ENCODE measurements at places on chromosomes 1 and 21. TPM values are rescaled to one million over a fixed set of nuclear protein-coding genes. Genes with fewer than 3 reads are reported as not detected.

DNA sequence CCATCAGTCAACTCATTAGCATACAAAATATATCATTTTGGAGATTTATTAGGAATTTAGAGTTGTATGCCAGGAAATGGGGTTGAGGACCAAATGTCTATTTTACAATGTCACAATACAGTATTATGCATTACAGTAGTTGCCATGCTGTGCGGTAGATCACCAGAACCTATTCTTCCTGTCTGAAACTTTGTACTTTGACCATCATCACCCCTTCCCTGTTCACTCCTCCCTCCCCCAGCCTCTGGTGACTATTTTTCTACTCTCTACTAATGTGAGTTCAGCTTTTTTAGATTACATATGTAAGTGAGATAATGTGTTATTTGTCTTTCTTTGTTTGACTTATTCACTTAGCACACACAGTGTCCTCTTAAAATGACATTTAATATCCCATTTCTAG, 50.8 kb downstream of the PTBP2 start:
- no peak for DNase-seq

DNA sequence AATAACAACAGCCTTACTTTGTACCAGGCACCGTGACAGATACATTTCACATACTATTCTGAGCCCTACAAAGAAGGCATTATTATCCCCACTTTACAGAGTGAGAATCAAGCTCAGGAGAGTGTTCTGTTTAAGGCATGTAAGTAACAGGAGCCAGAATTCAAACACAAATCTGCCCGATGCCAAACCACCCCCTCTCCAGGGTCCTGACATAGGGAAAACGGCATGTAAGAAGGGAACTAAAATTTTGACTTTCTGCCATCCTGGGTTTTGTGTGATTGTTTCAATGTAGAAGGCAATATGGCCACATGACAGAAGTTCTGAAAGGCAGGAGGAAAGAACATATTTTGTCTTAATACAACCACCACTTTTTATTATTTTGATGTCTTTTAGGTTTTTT, 5.5 kb downstream of the FUCA1 start:
- DNase-seq: no peak

DNA sequence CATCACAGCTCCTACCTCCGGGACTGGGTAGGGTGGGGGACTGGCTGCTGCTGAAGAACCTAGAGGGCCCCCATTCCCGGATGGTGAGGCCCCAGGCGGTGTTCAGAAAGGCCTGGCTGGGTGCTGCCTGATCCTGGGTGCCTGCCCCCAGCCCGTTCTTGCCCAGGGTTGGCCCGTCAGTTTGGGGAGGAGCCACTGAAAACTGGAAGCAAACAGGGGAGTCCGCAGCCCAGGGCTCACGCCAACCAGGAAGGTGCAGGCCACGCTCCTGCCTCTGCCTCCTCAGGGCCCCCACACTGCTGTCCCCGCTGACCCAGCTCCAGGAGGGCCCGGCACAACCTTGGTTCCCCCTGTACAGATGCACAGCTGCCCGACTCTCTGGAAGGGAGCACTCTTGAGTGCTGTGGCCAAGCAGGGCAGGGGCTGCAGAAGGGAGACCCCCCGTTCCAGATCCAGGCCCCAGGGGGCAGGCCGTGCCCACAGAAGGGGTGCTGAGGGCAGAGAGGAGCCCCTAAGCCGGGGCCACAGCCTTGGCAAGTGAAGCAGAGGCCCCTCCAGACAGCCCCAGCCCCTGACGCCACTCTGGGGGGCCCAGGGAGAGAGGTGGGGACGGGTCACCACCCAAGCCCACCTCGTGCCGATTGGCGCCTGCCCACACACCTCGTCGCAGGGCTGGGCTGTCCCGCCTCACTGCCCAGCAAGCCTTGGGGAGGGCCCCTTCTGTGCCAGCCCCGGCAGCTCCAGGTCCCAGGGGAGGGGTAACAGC, 5.5 kb downstream of the C1QTNF12 start:
- DNase-seq: no peak

DNA sequence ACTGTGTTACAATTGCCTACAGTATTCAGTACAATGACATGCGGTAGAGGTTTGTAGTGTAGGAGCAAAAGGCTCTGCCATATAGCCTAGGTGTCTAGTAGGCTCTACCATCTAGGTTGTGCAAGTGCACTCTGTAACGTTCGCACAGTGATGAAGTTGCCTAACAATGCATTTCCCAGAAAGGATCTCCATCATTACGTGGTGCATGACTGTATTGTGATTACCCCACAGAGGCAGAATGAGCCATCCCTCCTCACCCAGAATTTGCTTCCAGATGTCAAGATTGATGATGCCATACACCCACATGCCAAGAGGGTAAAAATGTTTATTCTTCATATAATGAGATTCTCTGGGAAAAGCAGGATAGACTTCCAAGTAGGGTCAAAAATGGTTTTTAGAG, 199.3 kb upstream of the CTTNBP2NL start:
- no peak for DNase-seq

GRCh38 chr1:21292984-21293536, 2.8 kb upstream of the ECE1 start:
- DNase-seq: no peak

Gene KPNA6
- total RNA-seq: 47.0 TPM

Gene MARK1
- total RNA-seq: 9.3 TPM

Gene TNFRSF9
- total RNA-seq: not detected

Measured in sigmoid colon (tissue), 7 donors.